ENCODE measurements at places on chromosomes 13 and 19.

- DNase-seq, result no peak
Measured at GRCh38 chr13:23953860-23954512, 56.7 kb upstream of the C1QTNF9B start.

DNA sequence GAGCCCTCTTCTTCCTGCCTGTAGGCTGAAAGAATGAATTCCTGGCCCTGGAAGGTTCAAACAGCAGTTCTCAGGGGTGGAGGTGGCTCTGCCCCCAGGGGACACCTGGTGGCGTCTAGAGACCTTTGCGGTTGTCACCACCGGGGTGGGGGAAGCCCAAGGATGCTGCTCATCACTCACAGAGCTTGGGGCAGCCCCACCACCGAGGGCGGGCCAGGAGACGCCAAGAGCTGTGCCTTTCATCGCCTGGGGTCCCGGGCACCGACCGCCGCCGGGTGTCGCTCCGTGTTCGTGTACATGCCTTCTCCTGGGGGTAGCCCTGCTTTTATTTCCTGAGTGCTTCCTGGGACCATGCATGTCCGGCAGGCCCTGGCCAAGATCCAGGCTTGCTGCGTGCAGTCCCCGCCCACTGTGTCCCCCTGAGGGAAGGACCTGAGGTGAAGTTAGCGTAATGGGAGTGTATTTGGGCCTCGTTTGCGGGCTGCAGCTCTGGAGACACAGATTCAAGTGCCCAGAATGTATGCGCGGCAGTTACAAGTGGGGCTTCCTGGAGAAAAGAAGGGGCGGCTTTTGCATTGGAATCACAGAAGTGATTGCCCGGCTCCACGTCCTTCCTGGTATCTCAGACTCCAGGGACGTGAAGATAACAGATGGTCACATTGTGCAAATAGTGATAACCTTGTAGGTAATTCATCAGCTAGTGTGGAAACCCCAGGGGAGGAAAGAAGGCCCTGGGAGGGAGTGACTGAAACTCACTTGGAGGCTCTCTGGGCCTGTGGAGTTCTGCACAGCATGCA, 7.8 kb downstream of the DOT1L start:
- no peak for DNase-seq

- no peak for DNase-seq
Measured at GRCh38 chr13:41054212-41054877, 7.0 kb upstream of the WBP4 start.

DNA sequence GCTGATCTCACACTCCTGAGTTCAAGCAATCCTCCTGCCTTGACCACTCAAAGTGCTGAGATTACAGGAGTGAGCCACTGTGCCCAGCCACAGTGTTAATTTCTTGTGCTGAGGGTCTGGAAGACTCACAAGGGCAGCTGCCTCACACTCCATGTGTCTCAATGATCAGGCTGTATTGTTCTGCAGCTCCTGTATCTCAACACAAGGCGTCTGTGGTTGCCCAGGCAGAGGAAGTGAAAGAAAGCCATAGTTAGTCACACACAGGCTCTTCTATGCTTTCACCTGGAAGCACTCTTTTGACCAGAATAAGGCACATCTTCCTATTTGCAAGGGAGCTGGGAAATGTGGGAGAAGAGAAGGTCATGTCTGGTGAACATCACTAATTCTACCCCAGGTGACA, 107.3 kb upstream of the ZNF507 start:
- no peak for DNase-seq

DNA sequence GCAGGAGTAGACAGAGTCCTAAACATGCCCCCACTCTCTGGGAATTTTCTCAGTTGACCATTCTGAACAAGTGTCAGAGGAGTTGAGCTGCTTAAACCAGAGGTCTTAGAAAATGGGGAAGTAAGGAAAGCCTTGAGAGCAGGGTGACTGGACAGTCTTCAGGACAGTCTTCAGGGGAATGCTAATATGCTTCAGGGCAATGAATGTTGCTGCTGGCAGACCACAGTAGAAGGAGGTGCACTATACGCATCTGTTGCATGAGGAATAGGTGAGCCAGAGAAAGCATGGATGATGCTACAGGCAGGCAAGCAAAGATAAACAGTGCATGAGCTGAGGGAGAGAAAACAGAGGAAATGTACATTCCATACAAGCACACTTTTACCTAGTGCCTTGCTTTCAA, 196.6 kb upstream of the GPR12 start:
- no peak for DNase-seq

DNA sequence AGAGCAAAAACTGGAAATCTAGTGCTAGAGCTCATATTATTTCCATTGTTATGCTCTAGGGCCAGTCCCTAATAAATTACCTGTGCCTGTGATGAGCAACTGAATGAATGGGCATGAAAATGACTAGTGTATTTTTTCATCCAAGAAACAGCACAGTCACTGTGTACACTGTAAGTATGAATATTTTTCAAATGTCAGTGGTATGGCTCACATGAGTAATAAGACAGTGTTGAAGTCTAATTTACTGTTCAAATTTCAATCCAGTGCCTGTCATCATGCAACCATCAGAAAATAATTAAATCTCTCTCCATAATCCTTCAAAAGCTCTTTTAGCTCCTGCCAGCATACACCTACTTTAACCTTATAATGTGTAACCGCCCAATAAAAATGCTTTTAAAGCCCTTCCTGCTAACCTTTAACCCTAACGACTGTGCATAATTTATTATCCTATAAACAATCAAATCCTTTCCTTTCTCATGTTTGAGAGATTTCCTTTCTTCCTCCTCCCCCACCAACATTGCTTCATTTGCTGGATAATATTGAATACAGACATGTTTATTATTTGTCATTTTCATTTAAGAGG, 378.3 kb downstream of the GPC5 start:
- peak; percentile 1 for DNase-seq

- DNase-seq, result no peak
Measured at GRCh38 chr13:37868691-37869505, 674 bp downstream of the TRPC4 start.

DNA sequence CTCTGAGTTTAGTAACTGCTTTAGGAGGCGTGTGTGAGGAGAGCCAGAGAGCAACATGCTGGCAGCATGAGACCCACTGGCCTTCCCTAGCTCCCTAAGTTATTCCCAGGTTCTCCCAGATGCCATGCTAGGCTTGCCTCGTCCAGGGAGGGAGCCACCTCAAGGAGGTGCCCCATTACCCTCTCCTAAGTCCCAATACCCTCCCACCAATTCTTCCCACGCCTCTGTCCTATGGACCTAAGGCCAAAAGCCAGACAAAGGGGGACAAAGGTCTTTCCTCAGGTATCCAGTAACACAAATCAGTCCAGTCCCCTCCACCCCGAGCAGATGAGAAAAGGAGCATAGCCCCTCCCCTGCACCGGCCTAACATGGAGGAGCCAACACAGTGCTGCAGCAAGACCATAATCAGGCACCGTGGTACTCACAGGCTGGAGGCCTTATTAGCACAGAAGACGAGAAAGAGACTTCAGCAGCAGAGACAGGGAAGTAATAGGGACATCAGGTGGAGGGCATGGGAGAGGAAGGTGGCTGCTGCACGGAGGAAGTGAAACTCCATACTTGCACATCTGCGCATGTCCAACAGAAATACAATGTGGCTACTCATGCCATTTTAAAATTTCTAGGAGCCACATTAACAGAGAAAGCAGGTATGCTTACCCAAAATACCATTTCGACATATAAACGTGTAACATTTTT, 46.3 kb downstream of the BRD4 start:
- no peak for DNase-seq

DNA sequence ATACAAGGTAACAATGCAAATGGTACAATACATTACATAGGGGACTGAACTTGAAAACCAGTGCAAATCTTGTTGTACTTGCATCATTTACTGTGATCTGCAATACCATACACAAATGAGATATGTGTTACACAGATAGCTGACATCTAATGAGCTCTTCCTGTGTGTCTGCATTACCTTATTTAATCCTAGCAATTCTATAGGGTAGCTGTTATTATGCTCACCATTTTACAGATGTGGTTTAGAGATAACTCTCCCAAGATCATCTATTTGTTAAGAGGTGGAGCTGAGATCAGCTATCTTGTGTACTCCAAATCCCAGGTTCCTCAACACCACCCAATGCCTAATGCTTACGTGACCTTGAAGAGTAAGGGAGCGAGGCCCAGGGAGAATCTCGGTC, 21.4 kb upstream of the SERP2 start:
- no peak for DNase-seq

DNA sequence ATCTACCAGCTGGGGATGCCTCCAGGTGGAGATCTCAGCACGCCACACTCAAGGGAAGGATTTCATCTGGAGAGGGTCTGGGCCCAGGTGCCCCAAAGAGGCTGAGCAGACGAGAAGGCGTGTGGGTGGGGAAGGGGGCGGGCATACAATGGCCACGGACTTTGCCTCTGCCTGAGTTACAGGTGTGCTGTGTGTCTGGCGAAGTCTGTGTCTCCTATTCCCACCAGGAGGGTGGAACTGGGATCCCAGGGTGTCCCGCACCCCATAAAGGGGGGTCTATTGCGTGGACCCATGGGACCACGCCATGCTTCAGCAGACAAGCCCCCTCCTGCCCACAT, 3.6 kb downstream of the TLE2 start:
- DNase-seq, result no peak
